ENCODE measurements at places on chromosomes 6 and 20.

DNA sequence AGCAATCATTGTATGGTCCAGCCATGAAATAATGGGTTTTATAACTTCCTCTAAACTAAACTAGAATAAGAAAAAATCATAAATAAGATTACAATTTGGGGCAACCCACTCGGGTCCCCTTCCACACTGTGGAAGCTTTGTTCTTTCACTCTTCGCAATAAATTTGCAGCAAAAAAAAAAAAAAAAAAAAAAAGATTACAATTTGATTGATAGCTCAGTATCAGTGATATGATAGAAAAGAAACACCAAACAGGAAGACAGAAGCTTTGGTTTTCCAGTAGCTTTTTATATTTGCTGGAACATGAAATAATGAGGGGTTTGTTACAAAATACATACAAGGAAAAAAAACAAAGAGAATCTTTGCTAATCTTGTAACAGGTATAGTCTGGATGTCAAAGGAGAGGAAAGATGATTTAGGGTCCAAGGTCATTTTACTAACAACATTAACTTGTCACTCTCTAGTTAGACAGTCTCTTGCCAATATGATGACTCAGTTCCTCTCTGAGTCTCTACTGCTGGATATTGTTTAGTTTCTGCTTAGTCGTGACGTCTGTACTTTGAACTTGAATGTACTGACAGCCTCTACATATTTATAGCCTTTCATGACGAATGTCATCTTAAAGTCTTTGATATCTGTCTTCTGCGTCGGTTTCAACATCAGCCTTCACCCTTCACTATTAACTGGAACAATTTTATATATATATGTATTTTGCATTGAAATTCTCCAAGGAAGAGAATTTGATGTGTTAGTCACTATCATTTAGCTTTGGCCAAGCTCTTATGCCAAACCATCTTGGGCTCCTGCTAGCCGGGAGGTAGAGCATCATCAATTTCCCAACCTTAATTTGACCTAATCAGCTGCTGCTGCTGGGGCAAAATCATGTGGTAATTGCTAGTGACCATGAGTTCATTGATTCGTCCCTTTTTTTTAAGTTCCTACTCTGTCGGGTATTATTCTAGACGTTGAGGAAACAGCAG, 213.1 kb upstream of the STXBP5 start:
- no peak for DNase-seq

DNA sequence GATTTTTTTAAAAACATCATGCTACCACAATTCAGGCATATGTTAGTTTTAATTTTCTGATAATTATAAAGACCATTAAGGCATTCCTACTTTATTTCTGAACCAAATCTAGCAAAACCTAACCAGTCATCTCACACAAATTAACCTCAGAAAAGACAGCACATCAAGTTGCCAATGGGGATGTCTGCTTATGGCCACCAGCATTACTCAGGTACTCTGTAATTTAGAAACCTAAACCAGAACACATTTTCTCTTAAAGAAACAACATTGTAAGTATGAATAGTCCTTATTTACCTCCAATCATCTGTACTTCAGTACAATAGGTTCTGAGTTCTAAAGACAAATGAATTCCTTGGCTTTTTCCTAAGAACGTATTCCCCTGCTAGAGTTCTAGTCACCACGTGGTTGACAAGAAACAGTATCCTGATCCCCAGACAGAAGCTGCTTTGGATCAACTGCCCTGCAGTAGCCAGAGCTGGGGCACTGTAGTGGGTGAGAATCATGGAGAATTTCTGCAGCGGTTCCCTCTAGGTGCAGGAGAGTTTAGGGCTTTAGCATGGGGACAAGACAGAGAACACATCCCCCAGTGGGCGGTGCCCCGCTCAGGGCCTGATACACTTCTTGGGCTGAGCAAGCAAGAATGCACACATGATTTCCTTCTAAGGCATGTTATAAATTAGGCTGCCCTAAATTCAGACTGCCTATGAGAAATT, 15.4 kb downstream of the GCLC start:
- DNase-seq = no peak

- no peak for DNase-seq
Measured at GRCh38 chr20:54165014-54165413, 8.8 kb downstream of the CYP24A1 start.

- no peak for DNase-seq
Measured at GRCh38 chr20:48783533-48784272, 44.1 kb downstream of the PREX1 start.

GRCh38 chr20:12023194-12023795, 105.6 kb downstream of the BTBD3 start:
- DNase-seq = no peak

DNA sequence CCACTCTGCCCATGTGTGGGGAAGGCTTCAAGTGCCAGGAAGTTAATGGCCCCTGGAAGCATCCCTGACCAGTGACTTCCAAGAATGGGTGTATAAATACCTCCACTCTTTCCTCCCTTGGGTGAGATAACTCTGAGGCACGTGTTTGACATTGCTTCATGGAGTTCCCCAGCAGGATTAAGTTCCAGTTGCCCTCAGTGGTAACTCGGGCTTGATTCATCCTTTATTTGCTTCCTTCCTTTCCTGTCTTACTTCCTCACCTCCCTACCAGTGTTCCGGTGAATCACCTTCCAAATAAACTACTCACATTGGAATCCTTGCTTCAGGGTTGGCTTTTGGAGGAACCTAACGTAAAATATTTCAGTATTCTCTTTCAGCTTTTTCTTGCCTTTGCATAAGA, 84.6 kb upstream of the JAG1 start:
- no peak for DNase-seq

GRCh38 chr6:168071620-168072019, 7.4 kb downstream of the FRMD1 start:
- DNase-seq = no peak

DNA sequence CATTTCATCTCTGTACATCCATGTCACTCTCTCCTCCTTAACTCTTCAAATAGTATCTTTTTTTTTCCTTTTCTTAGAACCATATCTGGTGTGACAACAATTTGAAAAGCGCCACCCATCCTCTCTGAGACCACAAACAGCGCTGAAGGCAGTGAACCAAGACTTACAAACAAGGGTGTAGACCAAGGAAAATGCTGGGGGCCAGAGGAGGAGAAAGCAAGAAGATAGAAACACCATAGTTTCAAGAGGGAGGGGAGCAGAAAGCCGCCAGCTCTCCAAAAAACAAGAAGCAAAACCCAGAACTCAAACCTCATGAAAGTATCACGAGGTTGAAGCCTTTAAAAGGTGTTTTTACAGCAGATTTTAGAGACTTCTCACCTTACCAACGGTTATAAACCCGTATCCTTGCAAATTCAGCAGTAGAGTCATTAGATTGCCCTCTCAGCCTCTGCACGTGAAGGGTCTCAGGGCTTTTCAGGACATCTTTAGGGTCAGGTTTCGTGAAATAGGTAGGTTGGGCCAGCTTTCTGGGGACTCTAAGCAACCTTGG, 13.3 kb upstream of the RIPOR2 start:
- DNase-seq = no peak

DNA sequence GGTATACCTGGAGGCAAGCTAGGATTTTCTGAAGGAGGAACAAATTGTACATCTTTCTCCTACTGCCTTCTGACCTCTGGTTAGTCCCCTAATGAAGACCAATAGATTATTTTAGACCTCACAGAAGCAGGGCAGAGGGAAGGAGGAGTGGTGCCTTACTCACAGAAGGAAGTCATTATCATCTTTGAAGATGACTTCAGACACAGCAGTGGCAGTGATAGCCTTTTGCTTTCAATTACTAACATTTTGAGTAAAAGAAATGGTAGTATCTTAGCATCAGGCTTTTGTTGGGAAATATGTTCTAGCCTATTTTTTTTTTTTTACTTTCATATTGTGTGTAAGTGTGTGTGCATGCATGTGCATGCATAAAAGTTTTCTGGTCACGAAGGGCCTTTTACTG, 164.2 kb upstream of the PLN start:
- DNase-seq = no peak

DNA sequence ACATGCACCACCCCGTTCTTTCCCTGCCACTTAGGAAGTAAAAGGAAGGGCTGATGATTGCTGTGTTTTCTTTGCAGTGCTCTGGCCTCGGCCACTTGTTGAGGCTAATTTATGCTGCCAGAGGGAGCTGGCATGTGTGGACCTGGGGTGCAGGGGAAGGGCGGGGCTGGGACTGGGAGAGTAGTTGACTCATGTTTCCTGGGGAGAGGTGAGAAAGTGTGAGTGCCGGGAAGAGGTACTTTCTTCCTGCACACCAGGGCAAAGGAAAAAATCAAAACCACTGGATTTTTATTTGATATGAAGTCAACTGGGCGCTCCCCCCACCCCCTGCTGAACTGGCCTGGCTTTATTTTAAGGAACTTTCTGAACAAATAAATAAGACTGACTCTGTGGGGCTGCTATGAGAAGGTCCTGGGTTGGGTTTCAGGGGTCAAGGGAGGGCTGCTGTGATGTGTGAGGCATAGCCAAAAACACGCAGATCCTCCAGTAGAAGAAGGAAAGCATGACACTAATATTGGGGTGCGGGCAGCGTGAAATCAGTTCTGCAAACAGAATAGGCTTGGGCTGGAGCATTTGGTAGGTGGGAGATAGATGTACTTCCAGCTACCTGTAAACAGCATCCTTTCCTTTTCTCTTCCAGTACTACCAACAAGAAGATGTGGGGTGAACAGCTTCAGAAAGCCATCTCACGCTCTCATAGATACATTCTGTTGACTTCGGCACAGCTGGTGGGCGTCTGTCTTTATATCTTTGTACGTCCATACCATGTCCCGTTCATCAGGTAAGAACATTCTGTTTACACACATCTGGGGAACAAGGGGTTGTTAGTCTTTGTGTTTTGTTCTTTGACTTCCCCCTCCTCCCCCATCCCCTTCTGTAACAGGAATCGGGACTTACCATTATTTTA, 87.5 kb downstream of the SYNJ2 start:
- DNase-seq = no peak

GRCh38 chr6:159805440-159806020, 5.5 kb downstream of the PNLDC1 start:
- DNase-seq = no peak

DNA sequence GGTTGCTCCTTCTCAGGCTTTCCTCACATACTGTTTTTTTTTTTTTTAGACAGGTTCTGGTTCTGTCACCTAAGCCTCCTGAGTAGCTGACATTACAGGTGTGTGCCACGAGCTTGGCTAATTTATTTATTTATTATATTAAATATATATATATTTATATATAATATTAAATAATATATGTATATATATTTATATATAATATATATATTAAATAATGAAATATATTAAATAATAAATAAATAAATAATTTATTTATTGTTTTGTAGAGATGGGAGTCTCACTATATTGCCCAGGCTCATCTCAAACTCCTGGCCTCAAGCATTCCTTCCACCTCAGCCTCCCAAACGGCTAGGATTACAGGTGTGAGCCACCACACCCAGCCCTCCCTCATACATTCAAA, 28.3 kb upstream of the SLC9A8 start:
- DNase-seq = no peak

GRCh38 chr20:13274275-13274861, 53.3 kb downstream of the ISM1 start:
- peak; percentile 31 for DNase-seq

DNA sequence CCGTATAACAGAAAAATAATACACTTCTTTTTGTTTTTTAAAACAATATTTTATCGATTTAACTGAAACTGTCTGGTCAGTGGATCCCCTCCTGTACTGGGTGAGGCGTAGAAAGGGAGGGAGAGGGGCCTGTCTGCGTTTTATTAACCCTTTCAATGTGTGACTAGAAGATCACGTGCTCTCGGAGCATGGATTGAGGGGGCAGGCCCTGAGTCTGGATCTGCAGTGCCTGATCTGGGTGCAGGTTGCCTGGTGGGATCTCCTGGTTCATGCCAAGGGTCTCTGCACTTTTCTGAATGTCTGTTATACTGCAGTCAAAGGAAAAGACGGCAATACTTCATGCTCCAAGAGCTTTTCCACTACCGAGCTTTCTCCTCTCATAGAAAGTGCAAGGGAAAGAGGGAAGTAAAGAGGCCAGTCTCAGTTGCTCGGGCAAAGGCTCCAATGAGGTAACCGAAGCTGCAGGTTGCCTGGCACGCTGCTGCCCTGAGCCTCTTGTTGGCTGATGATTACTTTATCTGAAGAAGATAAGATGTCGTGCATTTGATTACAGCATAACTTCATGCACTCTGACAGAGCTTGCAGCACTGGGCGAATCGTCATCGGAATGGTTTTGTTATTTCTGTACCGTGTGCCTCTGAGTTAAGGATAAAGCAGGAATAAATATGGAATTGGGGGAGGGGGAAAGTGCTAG, 167.5 kb upstream of the PMEPA1 start:
- DNase-seq = no peak

DNA sequence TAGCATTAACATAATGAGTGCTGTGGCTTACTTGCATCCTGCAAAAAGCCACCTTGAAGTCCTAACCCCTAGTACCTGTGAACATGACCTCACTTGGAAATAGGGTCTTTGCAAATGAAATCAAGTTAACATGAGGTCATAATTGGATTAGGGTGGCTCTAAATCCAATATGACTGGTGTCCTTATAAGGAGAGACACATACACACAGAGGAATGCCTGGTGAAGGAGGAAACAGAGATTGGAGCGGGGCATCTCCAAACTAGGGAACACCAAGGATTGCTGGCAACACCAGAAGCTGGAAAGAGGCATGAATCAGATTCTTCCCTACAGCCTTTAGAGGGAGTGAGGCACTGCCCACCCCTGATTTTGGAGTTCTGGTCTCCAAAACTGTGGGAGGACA, 17.6 kb upstream of the RPS6KA2 start:
- DNase-seq = no peak

DNA sequence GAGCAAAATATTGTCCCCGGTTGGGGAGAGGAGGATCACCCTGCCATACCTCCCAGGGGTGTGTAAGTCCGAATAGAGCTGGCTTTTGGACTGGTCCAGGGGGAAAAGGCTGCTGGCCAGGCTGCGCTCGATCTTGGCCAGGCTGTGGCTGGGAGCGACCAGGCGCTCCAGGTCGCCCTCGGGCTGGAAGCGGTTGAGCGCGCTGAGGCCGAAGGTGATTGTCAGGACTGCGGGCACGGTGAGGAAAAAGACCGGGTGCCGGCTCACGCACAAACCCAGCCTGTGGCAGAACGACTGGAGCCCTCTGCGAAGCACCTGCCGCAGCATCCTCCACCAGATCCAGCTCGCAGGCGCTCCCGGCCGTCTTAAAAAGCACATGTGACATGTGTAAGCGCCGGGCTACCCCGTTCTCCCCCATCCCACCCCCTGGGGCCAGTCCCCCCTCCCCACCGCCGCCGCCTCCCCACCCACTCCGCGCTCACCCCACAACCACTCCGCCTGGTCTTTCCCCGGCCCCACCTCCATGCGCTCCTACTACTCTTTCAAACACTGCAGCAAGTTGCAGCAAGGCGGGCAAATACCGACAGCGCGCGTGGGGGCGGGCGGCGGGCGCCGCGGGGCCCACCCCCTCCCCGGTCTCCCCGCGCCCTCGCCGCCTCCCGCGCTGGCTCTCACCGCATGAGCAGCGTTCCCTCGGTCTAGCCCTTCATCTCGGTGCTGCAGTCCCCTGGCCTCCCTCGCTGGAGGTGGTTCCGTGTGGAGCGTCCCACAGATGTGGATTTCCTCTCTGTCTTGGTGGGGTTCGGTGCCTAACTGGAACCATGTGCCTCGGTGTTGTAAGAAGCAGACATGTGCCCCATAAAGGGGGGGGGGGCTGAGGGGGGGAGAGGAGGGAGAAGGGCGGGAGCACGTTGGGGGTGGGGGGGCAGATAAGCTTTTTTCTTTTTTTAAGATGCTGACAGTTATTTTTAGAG, 42.4 kb downstream of the PTCHD4 start:
- DNase-seq = no peak

GRCh38 chr6:73299151-73299971, 36.4 kb upstream of the KHDC1 start:
- DNase-seq = no peak

Measured in NCI-H2227 treated with DMSO at 0.1 percent for 48 hours (cell line).